ENCODE measurements at places on chromosomes 6 and 20.

DNA sequence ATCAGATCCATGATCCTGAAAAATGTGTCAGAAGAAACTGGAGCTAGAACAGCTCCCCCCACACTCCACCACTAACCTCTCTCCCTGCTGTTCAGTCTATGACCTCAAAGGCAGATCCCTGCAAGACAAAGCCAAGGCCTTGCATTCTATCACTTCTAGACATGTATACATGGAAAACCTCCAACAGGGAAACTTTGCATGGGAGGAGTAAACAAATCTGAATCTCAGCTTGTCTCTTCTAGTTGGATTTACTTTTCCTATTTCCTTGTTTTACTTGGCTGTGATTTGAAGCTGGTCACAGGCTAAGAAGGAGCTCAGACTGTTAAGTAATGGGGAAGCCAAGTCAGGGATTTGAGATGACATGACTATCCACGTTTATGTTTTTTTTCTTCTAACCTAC is 456.8 kb upstream of the CHD6 start:
- DNase-seq = no peak

DNA sequence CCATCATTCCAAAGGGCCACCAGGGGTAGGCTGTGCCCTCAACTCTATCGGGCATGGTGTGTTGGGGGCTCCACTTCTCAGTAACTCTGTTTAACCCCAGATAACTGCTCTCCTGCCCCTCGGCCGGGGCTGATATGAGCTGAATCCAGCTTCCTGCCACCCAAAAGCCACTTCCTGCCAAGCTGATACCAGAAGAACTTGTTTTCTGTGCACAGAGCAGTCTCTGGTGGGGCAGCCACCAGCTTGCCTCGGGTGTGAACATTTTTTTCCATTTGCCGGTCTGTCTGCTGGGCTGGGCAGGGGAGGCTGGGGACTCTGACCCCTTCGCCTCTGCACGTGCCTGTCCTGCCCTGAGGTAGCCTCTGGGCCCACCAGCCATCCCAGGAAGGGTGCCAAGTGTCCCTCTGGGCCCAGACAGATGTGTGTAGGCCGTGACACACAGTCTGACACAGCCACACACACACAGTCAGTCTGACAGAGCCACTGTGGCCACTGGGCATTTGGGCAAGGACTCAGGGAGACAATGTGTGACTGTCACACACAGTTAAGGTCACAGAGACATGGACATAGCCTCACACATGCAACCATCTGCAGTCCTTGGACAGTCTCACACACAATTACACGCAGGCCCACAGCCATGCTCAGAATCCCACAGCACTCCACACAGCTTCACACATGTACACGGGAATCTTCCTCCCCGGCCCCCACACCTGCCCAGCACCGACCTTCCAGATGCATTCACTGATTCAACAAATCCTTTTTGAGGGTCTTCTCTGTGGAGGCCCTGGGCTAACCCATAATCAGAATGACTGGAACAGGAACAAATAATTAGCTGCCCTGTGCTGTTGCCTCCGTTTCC is 45.1 kb downstream of the NOL4L start:
- no peak for DNase-seq

DNA sequence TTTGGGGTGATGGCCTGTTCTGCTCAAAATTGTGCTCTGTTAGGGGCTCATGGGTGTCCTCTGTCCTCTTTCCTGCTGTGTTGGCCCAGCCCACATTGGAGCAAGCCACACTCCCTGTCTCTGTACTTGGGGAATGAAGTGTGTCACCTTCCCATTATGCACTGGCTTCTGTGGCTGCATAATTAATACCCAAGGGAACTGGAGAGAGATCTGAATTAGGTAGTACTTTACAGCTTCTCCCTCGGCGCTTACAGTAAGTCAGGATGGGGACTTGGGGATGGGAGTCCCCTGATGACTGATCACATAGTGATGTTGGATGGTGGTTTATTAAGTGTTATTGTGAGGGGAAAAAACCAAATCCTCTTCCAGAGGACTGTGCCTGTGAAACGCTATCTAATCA is 116.6 kb downstream of the FOXO3 start:
- no peak for DNase-seq

- DNase-seq = no peak
Measured at GRCh38 chr6:3871515-3871914, 22.3 kb downstream of the FAM50B start.

DNA sequence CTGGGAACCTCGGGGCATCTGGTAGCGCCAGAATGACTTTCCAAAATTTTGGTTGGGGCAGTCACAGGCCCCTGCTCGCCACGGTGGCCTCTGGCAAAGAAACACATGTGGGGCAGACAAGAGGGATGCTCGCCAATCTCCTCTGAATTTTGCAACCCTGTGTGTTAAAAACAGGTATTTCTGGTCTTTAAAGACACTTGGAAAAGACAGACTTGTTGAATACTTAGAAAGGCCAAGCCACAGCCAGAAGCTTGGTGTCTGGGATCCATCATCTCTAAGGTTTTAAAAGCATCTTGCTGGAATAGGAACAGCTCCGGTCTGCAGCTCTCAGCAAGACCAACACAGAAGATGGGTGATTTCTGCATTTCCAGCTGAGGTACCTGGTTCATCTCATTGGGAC is 31.2 kb downstream of the HLA-E start:
- DNase-seq = no peak

GRCh38 chr6:111585974-111586315 is 19.7 kb downstream of the TRAF3IP2 start:
- no peak for DNase-seq

DNA sequence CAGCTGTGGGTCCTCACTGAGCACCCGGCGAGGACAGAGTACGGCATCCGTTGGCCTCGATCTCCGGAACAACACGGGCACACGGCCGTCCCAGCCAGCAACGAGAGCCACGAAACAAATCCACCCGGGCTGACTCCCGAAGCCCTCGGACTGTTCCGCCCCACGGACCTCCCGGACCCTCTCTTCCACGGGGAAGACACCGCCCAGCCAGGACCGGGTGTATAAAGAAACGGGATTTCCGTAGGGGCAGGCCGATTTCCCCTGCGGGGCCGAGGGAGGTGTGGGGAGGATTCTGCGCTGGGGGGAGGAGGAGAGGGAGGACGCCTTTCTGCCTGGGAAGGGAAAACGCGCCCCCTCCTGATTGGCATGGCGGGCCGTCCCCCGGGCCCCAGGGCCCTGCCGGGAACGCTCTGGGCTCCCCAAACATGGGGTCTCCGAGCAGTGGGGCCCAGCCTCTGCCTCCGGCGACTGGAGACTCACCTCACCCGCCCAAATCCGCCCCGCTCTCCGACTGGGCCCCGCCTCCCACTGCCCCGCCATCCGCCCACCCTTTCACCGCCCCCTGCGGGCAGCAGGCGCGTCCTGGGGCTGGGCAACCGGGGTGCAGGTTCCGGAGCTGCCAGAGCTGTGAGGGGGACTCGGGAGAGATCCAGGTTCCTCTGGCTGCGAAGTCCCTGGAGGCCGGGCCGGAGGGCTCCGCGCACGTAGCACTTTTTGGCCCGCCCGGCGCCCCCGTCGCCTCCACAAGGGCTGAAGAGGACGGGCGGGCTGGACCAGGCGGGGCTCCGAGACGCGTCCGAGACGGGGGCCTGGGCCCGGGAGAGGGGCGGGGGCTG is 679 bp upstream of the PPDPF start:
- DNase-seq = no peak

DNA sequence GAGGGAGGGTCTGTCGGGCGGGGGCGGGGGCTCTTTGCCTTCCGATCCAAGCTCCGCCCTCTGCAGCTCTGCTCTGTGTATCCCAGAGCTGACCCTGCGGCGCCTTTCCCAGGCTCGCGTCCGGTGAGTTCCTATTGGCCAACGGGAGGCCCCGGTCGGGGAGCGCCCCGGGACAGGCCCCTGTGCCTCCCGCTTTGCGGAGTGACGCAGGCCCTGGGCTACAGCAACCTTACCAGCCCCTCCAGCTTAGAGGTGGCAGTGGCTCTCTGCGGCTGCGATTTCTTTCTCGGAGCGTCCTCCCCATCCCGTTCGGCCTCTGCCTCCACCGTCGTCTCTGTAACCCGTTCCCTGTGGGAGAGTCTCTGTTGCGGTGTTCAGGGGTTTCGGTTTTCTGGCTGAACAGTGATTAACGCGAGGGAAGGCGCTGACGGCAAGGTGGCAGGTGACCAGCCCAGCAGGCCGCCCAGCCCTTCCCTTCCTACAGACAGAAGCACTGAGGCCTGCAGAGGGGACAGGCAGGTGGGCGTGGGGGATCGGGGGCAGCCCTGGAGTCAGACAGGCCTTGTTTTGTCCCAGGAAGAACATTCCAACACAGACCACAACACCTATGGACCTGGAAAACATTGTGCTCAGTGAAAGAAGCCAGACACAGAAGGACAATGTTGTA is 18.1 kb upstream of the CEBPB start:
- DNase-seq = no peak

- no peak for DNase-seq
Measured at GRCh38 chr6:52653151-52653550, 17.8 kb upstream of the TMEM14A start.

DNA sequence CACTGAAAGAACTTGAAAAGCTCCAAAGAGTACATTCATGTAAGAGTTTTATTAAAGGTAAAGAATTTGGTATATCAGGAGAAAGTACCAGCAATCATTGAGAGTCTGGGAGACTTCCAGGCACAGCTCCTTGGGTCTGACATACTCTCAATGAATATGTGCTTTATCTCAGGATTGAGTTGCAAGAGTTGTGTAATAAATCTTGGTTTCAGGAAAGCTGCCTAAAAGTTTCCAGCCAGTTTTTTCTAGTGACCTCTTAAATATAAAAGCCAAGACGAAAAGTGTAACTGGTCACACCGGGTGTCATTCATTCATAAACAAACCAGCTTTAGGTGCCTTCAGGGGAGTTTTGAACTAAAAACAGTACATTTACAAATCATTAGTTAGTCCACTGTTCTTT is 21.6 kb upstream of the GJA1 start:
- no peak for DNase-seq

GRCh38 chr6:209432-210103 is 82.7 kb upstream of the DUSP22 start:
- DNase-seq = no peak

GRCh38 chr20:50323209-50323608 is 132.6 kb downstream of the CEBPB start:
- DNase-seq = no peak

GRCh38 chr6:28943557-28944411 is 20.0 kb upstream of the TRIM27 start:
- no peak for DNase-seq

- no peak for DNase-seq
Measured at GRCh38 chr20:10115021-10115420, 80.2 kb downstream of the ANKEF1 start.

GRCh38 chr6:155881826-155882526 is 426.3 kb upstream of the NOX3 start:
- DNase-seq = no peak

DNA sequence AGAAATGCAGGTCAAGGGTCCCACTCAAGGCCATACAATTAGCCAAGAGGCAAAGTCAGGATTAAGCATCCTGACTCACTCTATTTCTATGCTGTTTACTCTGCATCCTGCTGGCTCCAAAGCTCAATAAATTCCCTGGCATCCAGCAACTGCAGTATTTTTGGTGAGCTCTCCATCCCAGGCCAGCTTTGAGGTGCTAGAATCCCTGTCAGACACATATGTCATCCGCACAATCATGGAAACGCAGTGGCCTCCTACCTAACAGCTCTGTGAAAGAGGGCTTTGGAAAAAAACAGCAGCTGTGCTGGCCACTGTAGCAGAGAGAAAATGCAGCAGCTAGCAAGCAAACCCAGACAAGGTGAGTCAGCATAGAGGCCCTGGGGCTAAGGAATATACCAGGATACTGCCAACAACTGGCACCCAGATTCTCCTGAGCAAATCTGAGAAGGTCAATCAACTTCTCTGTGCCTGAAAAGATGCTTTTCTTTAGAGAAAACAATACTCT is 58.4 kb downstream of the ANKEF1 start:
- DNase-seq = no peak

DNA sequence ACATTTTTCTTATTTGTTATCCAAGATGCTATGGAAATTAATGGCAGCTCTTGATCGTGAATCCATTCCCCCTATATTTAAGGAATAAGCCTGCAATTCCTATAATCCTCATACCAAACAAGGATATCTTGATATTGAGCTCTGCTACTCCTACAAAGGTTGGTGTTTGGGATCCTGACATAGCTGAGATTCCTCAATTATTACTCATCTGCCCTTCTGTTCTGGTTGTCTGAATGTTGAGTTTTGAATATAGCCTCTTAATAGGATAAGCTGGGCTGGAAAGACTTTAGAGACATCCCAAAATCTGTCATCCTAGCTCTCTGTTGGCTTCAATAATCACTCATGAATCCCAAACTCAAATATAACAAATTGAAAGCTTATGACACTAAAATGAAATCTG is 49.9 kb downstream of the CLIC5 start:
- DNase-seq = no peak

- DNase-seq = no peak
Measured at GRCh38 chr6:163971841-163972838, 557.6 kb downstream of the QKI start.

DNA sequence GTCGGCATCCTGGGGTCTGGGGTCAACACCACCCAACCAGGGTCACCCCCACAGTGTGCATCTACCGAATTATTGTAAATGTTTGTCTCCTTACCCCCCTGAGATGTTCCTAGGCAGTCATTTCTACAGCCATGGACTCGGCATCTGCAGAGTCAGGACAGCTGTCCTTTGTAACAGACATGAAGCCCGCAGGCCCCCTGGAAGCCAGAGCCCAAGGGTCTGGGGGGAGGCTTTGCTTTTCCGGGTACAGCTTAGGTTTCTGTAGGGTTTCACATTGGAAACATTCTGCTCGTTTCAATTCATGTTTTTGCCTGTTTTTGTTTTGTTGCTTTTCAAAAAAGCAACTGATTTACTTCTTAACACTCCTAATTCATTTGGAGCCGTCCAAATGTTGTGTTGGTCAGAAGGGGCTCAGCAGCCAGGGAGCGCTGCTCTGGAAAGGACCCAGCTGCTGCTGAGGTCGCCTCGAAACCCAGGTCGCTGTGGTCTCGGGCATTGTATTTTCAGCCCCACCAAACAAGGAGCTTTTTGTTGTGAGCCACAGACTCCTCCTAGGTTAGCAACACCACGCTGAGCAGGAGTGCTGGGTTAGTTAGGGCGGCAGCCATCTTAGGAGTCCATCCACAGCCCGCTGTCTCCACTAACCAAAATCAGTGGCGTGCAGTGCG is 160.4 kb downstream of the TMEM242 start:
- DNase-seq = no peak

All from thoracic aorta (tissue), 2 donors.